ENCODE measurements at places on chromosomes 1 and 21.

DNA sequence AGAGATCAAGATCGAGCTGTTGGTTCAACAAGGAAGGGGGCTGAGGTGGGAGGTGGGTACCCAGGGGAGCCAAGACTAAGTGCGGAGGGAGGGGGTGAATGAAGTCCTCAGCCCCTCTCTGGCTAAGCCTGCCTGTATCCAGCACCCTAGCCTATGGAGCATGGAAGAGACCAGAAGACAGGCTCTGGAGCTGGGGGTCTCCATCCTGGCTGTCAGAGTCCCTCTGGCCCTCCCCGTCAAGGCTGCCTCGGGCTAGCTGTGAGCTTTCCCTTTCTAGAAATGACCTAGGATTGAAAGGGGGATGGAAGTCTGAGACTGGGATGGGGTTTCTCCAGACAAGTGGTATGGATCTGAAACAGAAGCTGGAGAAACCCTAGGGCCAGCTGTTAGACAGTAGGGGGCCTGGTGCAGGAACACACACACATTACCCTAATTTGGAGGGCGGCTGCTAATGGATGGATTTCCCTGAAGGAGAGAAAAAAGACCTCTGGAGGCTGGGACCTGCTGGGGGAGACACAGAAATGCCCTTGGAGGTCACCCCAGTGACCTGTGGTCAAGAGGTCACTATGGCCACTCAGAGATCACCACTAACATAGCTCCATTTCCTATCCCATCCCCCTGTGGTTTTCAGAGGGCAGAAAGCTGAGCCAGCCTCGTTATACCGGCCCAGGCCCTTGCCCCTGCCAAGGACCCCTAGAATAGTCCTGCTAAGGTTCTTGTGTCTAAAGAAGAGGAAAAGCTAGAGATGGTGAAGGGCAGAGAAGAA, 107.8 kb downstream of the TMEM53 start:
- no peak for DNase-seq

GRCh38 chr1:71296551-71297134, 215.8 kb upstream of the ZRANB2 start:
- DNase-seq: no peak

GRCh38 chr1:243489681-243490546, 234.1 kb downstream of the SDCCAG8 start:
- DNase-seq: no peak

DNA sequence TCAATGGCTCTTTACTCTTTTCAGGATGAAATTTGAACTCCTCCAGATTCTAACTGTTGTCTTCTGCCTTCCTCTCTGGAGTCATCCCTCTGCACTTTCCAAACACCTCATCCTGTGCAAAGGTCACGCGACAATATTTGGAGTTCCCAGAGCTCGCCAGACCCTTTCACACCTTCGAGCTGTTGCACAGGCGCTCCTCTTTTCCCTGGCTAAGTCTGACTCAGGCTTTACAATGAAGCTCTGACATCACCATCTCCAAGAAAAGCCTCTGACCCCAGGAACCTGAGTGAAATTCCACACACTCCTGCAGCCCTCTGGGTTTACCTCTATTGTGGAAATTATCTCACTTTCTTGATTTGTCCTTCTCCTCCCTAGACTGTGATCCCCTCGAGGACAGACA, 270.3 kb downstream of the RGS7 start:
- DNase-seq: no peak

- DNase-seq: peak; percentile 90
These were observed 1.0 kb upstream of the S100A2 start for GRCh38 chr1:153566414-153567371.

GRCh38 chr1:181789395-181789794, 272.1 kb downstream of the ZNF648 start:
- no peak for DNase-seq

DNA sequence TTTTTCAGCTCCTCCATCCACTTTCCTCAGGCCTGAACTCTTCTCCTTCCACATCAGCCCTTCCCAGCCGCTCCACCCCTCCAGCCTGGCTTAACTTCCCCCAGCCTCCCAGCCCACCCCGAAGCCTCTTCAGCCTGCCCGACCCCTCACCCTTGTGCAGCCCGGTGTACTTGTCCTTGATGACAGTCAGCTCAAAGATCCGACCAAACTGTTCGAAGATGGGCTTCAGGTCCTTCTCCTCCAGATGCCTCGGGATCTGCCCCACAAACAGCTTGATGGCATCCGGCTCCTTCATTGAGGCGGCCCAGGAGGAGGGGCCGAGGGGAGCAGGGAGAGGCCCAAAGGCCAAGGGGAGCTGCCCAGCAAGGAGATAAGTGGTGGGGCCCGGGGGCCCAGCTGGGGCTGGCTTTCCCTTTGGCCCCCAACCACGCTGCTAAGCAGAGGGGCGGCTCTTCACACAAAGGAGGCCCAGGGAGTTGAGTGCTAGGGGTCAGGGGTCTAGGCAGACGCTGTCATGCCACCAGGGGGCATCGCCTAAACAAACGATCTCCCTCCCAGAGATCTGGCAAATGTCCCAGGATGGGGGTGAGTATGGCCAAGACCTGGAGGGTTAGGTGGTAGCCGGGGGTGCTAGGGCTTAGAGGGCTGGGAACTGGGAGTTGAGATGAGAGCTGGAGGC, 738 bp downstream of the CELF3 start:
- DNase-seq: no peak

DNA sequence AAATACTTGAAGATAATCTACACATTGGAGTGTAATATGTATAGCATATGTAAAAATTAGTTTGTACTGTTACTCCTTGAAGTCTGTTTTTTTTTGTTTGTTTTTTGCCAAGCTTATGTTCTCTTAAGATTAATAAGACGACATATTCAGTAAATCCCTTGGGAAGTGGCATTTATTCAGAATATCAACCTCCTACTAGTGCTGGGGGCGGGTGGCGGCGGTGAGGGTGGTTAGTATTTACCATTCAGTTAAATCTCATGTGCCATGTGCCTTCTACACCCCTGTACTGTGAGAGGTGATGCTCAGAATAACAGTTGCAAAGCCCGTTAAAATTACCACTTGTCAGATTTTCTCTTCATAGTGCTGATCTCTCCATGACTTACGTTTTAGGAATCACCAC, 3.0 kb downstream of the BACH1 start:
- no peak for DNase-seq

GRCh38 chr1:31412732-31413404, at the start of gene SERINC2:
SERINC2 (plus strand) TSS chr1:31413213; CDS start chr1:31413266, 53 bp downstream.
- DNase-seq: no peak

DNA sequence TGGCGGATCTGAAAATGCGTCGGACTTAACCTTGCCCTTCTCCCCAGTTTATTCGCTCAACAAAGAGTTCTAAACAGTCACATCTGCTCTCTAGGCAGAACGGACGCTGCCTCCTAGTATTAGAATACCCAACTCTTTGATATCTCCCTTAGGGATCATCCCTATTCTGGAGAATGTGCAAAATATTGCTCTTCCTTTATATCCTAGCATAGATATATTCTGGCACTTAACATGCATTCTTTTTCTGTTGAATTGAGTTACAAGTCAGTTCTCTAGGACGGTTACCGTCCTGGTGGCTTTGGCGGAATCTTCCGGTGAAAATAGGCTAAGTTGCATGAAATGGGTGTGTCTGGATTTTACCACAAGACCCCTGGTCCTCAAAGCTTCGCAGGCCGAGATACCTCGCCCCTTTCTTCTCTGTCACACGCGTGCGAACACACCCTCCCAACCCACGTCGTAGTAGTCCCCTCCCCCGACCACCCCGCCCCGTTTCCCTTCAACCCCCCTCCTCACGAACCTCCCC, 501 bp upstream of the DNAJC6 start:
- no peak for DNase-seq

DNA sequence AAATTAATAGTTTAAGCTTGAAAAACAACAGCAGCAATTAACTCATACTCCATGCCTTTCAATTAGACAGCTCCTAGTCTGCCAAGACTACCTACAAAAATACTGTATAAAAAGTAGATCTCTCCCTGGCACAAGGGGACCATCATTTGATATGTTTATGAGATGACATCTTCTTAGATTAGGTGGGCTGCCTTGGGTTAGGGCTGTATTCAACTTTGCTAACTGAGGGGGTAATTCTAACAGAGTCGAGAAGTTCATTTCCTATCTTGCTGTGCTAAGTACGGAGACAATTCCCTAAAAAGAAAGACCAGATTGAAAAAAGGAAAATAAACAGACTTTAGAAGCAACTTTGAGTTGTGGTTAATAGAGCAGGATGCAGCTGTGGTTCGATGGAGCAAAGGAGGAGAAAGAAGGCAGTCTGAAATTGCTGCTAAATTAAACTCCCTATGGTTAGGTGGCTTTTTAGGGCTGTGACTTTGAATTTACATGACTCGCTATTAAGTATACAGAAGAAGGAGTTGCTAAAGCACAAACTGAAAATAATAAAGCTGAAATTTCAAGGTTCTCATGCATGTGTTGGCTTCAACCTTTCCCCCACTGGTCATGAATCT, 75.4 kb downstream of the CDC7 start:
- DNase-seq: no peak
